Right ventricle myocardium superior (tissue), 1 donor: ENCODE measurements at places on chromosomes 7 and 10. TPM values are rescaled to one million over a fixed set of nuclear protein-coding genes. Genes with fewer than 3 reads are reported as not detected.

- DNase-seq, result no peak
Observed at GRCh38 chr10:79937701-79938151, 11.2 kb downstream of the SFTPD start.

Gene PGAM2
- 1,131 TPM for total RNA-seq

GRCh38 chr7:111394891-111395290, 167.4 kb downstream of the IMMP2L start:
- DNase-seq, result no peak

Gene TSPAN13
- total RNA-seq, result 14.8 TPM

DNA sequence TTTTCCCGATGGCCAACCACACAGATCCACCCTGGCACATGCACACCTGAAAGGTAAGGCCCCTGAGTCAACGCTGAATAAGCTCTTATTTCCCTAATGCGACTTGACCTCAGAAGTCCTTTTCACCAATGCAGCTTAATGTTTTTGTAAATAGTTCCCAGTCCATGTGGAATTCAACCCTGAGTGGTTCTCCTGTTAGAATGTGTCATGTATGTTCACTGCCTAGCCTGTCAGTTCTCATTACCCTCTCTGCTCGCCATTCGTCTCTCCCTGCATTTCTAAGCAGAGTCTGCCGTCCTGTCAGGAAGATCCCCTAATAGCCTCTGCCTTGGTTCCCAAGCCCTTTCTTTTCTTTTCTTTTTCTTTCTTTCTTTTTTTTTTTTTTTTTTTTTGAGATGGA, 392.6 kb upstream of the SHH start:
- no peak for DNase-seq

DNA sequence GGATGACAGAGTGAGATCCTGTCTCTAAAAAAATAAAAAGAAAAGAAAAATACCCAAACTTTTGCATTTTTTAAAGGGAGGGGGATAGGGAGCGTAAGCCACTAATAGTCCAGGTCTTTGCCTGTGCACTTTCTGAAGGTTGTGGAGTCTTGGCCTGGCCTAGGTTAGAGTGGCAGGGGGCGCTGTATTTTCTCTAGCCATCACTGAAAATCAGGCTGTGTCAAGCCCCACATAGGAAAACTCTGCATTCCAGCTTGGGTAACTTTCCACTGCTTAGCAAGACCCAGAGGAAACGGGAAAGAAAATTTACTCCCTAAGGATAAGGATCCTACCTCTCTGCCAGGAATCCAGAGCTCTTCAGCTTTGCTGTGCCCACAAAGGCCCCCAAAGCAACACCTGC, 10.5 kb upstream of the PAX4 start:
- DNase-seq, result no peak

- DNase-seq, result peak; percentile 54
Observed at GRCh38 chr10:5732141-5732540, 47.5 kb downstream of the TASOR2 start.

DNA sequence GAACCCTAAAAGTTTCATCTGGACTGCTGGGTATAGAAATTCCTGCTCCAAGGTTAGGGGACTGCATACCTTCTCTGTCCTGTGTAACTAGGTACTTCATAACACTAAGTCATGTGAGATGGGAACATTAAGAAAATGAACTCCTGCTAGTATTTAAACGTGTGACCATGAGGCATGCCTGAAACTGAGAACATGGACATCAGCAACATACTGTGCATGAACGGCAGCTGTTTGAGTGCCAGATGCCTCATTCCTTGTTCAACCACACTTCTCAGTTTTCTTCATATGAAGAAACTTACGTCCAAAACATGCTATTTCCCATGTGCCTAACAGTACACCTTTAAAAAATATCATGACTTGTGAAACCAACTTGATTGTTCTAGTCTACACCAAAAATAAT, 88.5 kb downstream of the CREM start:
- DNase-seq, result no peak

DNA sequence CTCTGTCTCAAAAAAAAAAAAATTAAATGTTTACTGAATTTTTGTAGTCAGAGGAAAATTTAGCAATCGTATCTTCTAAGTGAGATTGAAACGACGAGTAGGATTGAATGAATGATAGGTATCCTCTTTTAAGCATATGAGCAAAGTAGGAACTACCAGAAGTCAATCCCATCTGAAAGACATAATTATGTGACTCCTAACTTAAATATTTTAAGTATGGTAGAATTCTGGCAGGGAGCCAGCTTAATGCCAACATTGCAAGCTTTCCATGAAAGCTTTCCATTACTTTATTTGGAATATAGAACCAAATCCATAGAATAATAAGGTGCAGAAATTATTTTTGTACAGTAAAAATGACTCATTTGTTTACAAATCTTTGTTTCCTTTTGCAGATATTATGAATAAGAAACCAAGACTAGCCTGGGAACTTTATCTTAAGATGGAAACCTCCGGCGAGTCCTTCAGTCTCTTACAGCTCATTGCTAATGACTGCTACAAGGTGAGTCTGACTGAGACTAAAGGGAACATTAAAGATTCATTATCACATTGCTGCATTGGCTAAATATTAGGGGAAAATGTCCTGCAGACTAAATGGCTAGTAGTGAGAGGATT, 50.2 kb upstream of the UBN2 start:
- DNase-seq, result no peak

GRCh38 chr7:136389933-136390332, 412.8 kb upstream of the MTPN start:
- DNase-seq, result no peak

- DNase-seq, result no peak
Observed at GRCh38 chr7:50068850-50069551, 24.0 kb downstream of the ZPBP start.

GRCh38 chr10:113111900-113112853, 162.1 kb downstream of the TCF7L2 start:
- DNase-seq, result no peak

- no peak for DNase-seq
Observed at GRCh38 chr7:4066626-4067475, 615.2 kb upstream of the FOXK1 start.

Gene STEAP1
- total RNA-seq, result 1.2 TPM

DNA sequence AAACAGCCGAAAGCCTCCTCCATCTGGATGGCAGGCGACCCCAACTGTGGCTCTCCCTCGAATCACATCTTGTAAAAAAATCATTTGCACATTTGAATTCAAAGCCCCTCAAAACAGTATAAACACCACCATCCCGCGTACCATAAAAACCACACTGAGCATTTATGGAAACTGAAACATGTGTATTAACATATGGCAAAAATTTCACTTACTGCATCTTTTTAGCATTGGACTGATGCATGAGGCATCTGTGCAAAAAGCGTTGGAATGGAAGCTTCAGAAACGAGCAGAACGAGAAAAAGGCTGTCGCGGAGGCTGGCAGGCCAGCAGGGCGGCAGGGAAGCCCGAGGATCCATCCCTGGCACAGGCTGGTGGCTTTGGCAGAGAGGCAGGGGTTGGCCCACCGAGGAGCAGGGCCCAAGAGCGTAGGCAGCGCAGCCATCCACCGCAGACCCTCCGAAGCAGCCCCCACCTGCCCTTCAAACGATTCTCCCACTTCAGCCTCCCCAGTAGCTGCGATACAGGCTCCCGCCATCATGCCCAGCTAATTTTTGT, 39.3 kb upstream of the CUX1 start:
- DNase-seq, result no peak

Gene GTF2IRD1
- total RNA-seq, result 21.7 TPM

Gene PTPRZ1
- 0.65 TPM for total RNA-seq

- DNase-seq, result no peak
Observed at GRCh38 chr7:99707096-99707495, 27.3 kb upstream of the CYP3A5 start.

GRCh38 chr7:152527610-152528032, 91.8 kb upstream of the KMT2C start:
- peak; percentile 10 for DNase-seq

DNA sequence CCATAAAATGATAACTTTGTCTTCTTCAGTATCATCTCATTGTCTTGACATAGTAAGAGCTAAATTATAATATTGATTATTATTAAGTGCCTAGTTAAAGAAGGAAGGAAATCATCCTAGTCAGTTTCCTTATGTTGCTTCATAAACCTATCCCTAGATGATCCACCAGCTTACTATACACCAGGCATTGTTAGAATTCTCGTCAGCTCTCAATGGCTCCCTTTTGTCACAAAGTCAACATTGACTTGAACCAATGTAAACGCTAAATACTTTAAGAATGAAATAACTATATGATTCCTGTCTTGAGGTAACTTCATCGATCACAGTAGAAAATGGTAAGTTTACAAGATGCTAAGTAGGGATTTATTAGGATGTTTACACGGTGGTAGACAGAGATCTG, 1162.9 kb downstream of the CNTNAP2 start:
- no peak for DNase-seq

Gene CRYGN
- total RNA-seq, result 0.43 TPM

Gene PHKG1
- 31.3 TPM for total RNA-seq

Gene WEE2
- total RNA-seq, result not detected

DNA sequence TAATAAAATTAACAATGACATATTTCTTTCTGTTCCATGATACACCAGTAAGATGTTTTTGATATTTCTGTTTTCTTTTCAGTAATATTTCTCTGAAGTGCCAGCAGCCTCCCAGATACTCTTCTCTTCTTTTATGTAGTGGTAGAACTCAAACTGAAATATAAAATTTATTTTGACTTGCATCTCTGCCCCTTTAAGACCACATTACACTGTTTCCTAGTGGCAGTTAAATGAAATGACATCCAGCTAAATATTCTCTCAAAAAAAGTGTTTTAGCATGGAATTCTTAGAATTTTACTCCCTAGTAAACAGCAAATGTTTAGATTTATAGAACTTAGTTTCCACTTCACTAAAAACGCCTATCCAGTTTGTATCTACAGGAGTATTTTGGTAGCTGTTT, 237.2 kb upstream of the MTPN start:
- no peak for DNase-seq

Gene SEM1
- 43.9 TPM for total RNA-seq

DNA sequence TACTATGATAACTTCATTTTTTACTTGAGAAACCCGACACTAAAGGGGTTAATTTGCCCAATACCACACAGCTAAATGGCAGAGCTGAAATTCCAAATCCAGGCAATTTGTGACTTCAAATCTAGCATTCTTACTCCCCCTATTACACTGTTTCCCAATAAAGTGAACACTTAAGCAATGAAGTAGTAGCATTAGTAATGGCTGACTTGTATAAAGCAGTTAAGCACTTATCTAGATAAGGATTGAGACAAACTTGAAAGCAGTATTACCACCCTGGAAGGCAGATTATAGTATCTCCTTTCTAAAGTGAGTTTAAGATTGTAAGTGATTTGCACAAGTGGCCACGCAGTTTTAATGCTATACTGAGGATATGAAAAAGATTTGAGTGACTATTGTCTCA, 39.3 kb downstream of the WASL start:
- no peak for DNase-seq

GRCh38 chr7:124839687-124840086, 74.1 kb upstream of the GPR37 start:
- DNase-seq, result no peak

GRCh38 chr10:79221110-79222051, 125.9 kb upstream of the PPIF start:
- DNase-seq, result peak; percentile 89

- no peak for DNase-seq
Observed at GRCh38 chr7:117489430-117489829, 9.6 kb downstream of the CFTR start.

- no peak for DNase-seq
Observed at GRCh38 chr10:97690133-97690532, 3.1 kb upstream of the AVPI1 start.

DNA sequence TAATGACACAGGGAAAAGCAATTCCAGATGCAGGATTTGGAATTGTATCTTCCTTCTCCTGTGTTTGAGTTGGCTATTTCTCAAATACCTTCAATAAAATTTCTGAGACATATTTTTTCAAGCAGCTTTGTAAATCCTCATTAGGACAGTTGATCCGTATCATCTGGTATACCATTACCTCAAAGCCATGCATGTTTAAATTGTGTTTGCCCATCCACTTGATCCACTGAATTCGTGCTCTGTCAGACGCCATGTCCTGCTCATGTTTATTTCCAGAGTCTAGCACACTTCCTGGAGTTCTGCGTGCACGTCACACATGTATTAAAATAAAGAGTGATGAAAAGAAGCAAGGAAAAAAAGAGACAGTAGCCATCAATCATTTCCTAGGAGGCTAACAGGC, 141.8 kb upstream of the CDC14C start:
- DNase-seq, result no peak

Gene FFAR4
- total RNA-seq, result 0.16 TPM

DNA sequence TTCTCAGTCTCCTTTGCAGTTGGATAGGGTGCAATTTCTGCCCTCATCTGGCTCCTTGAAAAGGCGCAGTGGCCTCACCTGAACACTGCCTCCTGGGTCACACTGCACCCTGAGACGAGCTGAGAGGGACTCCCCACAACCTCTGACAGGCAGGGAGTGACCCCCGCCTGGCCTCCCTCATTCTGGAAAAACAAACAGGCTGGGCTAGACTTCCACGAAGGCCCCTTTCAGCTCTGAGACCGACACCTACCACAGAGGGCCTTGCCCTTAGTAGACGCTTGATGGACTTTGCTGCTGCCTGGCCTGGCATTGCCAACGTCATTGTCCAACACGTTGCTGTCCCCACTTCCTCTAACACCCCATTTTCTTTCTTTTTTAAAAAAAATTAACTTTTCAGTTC, 8.6 kb downstream of the FAM241B start:
- no peak for DNase-seq

GRCh38 chr7:128247640-128248194, 6.6 kb downstream of the LEP start:
- no peak for DNase-seq
